ENCODE measurements at places on chromosomes 7 and 10. TPM values are rescaled to one million over a fixed set of nuclear protein-coding genes. Genes with fewer than 3 reads are reported as not detected.

FANK1 gene
- 1.8 TPM for total RNA-seq

MPP7 gene
- total RNA-seq: 5.4 TPM

RAMP3 gene
- not detected for total RNA-seq

FAM25A gene
- not detected for total RNA-seq

MTURN gene
- total RNA-seq: 10.5 TPM

CYP3A4 gene
- not detected for total RNA-seq

STEAP1 gene
- 3.1 TPM for total RNA-seq

CASP7 gene
- total RNA-seq: 7.4 TPM

GNGT1 gene
- not detected for total RNA-seq

DNAH11 gene
- total RNA-seq: 0.91 TPM

PALD1 gene
- total RNA-seq: 0.12 TPM

STK17A gene
- 51.6 TPM for total RNA-seq

GNAI1 gene
- total RNA-seq: 30.4 TPM

CYP3A7 gene
- not detected for total RNA-seq

GLI3 gene
- 23.1 TPM for total RNA-seq

NCF1 gene
- total RNA-seq: not detected

CDH23 gene
- 0.07 TPM for total RNA-seq

OPN1SW gene
- total RNA-seq: not detected

VGF gene
- total RNA-seq: 12.8 TPM

C10orf53 gene
- total RNA-seq: not detected

TOMM7 gene
- total RNA-seq: 376 TPM

GNB2 gene
- total RNA-seq: 196 TPM

THSD7A gene
- total RNA-seq: not detected

TFR2 gene
- not detected for total RNA-seq

BLVRA gene
- total RNA-seq: 41.2 TPM

PSMG3 gene
- 38.2 TPM for total RNA-seq

Measured in MCF 10A (cell line).